ENCODE measurements at places on chromosomes 7 and 10.

DNA sequence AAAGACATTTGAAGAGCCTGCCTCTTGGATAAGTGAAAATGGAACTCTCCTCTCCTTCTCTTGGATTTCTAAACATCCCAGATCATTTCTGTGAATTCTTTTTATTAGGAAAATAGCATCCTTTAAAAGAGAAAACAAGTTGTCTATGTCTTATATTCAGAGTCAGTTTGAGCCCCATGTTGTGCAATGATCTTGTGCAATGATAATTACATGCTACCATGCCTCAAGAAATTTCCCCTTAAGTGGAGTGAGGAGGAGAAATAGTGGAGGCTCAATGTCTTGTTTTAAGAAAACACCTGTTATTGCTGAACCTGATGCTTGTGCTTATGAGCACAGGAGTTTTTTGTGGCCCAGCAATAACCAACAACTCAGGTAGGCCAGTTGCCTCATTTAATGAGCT lies 103.6 kb downstream of the NPSR1 start:
- DNase-seq, result no peak

DNA sequence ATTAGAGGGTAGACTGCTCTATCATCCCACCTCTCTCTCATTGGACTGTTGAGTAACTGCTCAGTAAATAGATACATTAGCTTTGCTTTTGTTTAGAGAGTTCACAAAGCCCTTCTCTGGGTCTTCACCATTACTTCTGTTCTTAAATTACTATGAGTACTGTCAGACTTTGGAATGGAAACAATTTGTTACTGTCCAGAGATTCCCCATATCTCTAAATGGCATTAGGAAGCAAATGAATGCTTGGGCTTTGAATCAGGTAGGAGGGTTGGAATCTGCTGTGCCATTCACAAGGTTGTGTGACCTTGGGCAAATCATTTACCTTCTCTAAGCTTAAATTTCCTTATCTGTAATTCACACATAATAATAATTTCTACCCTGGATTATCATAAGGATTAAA lies 541.0 kb upstream of the FZD8 start:
- DNase-seq, result no peak

GRCh38 chr7:244974-245373 lies 45.0 kb upstream of the FOXL3 start:
- no peak for DNase-seq

GRCh38 chr10:124248056-124249045 lies 155.0 kb upstream of the CHST15 start:
- no peak for DNase-seq

DNA sequence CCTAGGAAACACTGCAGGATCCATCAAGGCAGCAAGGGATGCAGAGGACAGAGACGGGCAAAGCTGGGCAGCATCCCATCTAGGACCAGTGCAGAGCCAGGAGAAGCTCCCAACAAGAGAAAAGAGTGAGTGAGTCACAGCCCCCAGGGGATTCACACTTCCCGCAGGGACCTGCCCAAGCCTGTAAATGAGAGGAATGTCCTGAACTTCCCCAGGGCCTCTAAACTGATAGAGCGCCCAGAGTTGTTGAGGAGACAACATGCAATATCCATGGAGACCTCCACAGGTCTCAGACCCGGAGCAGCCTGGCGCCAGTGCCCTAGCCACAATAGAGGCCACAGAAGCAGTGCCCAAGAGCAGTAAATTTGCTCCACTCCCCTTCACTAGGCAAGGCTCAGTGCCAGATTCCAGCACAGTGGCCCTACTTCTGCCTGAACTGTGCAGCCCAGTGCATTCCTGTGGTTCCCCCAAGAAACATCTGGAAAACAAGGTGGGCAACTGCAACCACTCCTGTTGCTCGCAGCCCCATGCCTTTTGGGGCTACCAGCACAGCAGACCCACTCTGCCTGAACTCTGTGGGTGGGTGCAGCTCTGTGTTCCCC lies 567.5 kb downstream of the POM121L12 start:
- DNase-seq, result no peak

DNA sequence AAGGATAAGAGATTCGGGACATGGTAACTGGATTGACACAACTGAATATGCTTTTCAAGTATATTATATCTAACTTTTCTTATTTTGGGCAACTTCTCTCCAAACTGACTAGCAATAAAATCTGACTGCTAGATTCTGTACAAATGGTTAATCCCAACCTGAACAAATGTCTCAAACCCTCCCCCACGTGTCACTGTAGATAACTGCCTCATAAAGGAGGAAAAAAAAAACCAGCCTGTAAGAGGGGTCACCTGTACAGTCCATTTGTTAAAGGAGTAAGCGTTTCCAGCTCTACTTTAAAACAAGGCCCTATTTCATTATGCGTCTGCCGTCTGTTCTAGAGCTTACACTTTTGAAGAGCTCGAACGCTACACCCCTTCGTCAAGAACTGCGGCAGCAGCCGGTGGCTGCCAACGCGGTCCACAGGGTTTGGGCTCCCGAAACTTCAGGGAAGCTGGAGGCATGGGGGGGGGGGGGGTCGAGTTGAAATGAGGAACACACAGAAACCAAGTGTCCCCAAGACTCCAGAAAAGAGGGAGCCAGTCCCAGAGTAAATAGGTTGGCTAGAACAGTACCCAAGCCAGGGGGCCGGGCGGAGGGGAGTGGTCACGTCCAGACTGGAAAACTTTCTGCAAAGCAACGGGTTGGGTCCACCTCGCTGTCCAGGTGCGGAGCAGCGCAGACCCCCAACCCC lies 492 bp downstream of the COG5 start:
- no peak for DNase-seq

DNA sequence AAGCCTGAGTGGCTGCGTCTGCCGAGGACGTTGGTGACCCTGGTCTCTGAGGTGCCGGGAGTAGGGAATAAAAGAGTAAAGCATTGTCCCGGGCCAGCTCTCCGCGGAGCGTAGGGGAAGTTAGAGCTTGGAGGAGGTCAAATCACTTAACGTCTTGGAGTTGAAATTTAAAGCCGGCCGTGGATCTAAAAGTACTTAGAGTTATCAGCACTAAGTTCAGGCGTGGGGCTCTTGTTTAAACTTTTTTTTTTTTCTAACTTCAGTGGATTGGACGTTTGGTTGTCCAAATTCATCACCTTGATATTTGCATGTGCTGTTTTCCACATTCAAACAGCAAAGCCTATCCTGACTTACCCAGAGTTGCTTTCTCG lies 700 bp downstream of the NIPSNAP2 start:
- DNase-seq, result no peak

- DNase-seq, result no peak
These were observed 473.6 kb downstream of the PARD3 start for GRCh38 chr10:34341473-34341872.

- DNase-seq, result no peak
These were observed 5.7 kb downstream of the AGAP3 start for GRCh38 chr7:151091988-151092387.

GRCh38 chr10:71427246-71427645 lies 30.5 kb downstream of the CDH23 start:
- DNase-seq, result no peak

- no peak for DNase-seq
These were observed 193.5 kb upstream of the SP8 start for GRCh38 chr7:20980232-20980631.

DNA sequence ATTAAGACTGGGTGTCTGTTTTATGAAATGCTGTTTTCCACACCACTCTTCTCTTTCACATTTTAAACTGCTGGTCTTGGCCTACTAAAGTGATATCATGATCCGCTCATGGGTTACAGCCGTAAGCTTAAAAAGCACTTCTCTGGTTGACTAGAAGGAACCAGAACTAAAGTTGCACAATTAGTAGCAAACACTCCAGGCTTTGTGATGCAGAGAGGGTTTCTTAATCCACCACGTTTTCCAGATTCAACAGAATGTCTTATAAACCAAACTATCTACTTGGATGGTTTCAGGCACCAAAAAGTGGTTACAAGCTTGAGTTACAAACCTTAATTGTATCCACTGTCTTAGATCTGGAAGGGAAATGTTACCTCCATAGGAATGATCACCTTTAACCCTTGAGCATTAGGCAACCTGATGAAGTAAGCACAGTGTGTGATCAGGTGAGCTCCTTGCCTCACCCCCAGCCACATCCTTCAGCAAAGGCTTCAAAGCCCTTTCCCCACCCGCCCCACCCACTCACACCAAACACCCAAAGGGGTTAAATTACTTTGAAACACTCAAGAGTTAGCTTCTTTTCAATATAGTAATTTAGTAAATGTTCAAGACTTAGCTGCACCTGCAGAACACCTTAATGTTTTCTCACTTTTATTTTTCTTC lies 3.5 kb downstream of the ELMO1 start:
- DNase-seq, result no peak
